ENCODE measurements at places on chromosomes 1 and 21.

- DNase-seq: no peak
Observed at GRCh38 chr21:32233055-32233546, 45.7 kb downstream of the MIS18A start.

DNA sequence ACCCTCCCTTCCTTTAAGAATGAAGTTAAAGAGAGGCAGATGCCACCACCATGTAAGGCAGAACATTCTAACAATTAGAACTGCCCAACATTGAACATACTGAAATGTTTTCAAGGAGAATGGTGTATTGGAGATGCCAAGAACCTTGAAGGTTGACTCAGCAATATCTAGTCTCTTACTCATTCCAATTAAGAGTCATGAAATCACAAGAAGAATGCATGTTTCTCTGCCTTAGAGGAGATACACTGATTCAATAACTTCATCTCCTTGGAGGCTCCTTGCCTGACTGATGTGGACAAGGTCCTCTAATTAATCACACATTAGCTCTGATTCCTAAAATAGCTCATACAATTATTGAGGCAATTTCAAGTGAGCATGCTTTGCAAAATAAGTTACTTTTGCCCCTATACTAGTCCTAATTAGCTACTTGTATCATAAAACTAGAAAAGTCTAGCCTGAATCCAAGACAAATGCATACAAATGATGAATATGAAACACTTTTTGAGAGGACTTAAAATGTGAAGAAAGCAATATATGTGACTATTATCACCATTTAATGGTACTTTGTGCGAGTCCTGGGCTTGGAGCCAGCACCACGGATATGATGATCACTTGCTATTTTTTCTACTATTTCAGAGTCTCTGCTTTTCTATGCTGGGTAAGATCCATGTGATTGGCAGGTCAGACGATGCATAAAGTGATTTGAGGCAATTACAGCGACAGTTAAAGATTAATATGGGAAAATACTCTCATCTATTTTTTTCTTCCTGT, 114.5 kb downstream of the DSCAM start:
- no peak for DNase-seq

- DNase-seq: no peak
Observed at GRCh38 chr1:159014851-159015250, 5.1 kb downstream of the IFI16 start.

- DNase-seq: no peak
Observed at GRCh38 chr1:197471248-197471985, 203.4 kb downstream of the CRB1 start.

DNA sequence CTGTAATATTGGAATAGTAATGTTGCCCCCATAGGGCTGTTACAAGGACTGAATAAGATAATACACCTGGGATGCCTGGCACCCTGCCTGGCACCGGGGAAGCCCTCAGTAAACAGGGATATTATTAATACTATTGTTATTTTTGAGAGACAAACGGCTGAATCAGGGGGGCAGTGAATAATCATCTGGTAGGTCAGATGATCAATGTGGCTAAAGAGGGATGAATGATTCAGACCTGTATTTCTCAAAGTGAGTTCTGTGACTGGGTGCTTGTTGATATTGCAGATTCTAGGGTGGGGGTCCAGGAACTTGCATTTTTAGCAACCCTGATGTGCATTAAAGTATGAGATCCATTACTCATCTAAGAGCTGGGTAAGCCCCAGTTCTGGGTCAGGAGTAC, 46.2 kb upstream of the BCL10 start:
- DNase-seq: no peak

GRCh38 chr1:2107586-2108212, 57.5 kb downstream of the PRKCZ start:
- DNase-seq: no peak

DNA sequence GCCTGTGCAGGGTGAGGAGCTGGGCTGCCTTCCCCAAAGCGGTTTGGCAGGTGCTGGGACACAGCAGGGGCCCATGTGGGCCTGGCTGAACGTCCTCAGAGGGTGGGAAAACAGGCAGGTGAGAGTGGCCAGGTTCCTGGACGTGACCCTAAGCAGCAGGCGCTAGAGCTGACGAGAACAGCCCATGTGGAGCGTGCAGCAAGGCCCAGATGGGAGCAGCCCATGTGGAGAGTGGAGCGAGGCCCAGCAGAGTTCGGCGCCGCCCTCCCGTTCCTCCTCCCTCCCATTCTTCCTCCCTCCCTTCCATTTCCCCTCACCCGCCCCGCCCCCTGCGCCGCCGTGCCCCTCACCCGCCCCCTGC, 314.4 kb upstream of the VAMP3 start:
- DNase-seq: no peak

GRCh38 chr1:213602796-213603486, 384.8 kb upstream of the PROX1 start:
- DNase-seq: no peak

DNA sequence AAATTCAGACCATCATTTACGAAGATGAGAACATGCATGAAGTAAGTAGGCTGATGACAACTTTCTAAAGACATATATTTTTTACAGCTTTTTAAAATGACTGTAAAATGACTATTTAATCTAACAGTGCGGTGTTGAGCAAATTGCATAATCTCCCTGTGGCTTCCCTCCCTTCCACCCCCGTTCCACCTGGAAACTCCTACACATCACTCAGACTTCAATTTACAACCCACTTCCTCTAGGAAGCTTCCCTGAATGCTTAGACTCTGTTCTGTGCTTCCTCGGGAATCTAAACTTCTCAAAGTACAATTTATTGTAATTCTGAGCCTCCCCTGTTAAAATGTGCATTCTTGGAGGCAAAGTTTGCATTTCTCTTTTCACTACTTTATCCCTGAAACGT, 354.9 kb downstream of the DPYD start:
- no peak for DNase-seq

DNA sequence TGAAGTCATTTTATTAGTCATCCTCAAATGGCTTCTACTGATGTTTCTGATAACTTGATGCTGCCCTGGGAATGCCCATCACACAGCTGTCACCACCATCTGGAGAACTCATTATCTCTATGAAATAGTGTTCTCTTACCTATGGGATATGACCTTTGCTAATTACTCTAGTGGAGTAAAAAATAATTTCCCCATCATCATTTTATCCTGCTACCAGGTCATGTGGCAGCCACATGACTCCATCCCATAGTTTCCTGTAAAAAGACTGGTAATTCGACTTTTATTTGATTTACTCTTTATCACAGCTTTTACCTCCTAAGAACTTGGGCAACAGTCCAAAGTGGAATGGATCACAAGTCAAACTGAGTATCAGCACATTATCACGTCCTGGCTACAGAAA, 76.1 kb upstream of the USP25 start:
- no peak for DNase-seq
